Foreskin keratinocyte (primary cell): ENCODE measurements at places on chromosomes 11 and 22. TPM values are rescaled to one million over a fixed set of nuclear protein-coding genes. Genes with fewer than 3 reads are reported as not detected.

Gene LRRN4CL
- total RNA-seq: 0.39 and 0.41 TPM in 2 replicates

Gene BATF2
- 0.14 and 0.28 TPM in 2 replicates for total RNA-seq

Gene OR52A1
- not detected in 2 replicates for total RNA-seq

Gene PIWIL4
- 0.35 and 0.41 TPM in 2 replicates for total RNA-seq

Gene GGT1
- 4.1 and 10.1 TPM in 2 replicates for total RNA-seq

Gene PLAAT5
- not detected in 2 replicates for total RNA-seq

Gene EHBP1L1
- 26.3 and 26.6 TPM in 2 replicates for total RNA-seq

Gene OR52I1
- total RNA-seq: not detected in 2 replicates

Gene AGBL2
- 0.63 and 1.8 TPM in 2 replicates for total RNA-seq

Gene GPHA2
- total RNA-seq: not detected in 2 replicates

Gene BTBD18
- total RNA-seq: not detected in 2 replicates

Gene ACRV1
- not detected in 2 replicates for total RNA-seq

Gene ZNF215
- total RNA-seq: 6.8 and 7.5 TPM in 2 replicates

Gene GGTLC2
- not detected in 2 replicates for total RNA-seq

Gene TEX54
- not detected in 2 replicates for total RNA-seq

Gene SYT8
- total RNA-seq: 18.1 and 21.1 TPM in 2 replicates

Gene IFITM5
- total RNA-seq: not detected in 2 replicates

Gene OR4C16
- total RNA-seq: not detected in 2 replicates

Gene OPCML
- 0.04 TPM in 1 of 2 replicates, not detected in the other for total RNA-seq

Gene ELFN2
- total RNA-seq: 0.88 and 0.95 TPM in 2 replicates

Gene APLNR
- total RNA-seq: not detected in 2 replicates

Gene PKNOX2
- total RNA-seq: 0.04 and 0.10 TPM in 2 replicates

Gene TRIM29
- total RNA-seq: 177 and 190 TPM in 2 replicates

Gene MS4A4E
- not detected in 2 replicates for total RNA-seq

Gene APOA1
- total RNA-seq: not detected in 2 replicates

Gene API5
- 113 and 122 TPM in 2 replicates for total RNA-seq

Gene PPFIBP2
- 2.1 and 4.3 TPM in 2 replicates for total RNA-seq

Gene IL10RA
- 0.04 TPM in 1 of 2 replicates, not detected in the other for total RNA-seq

Gene CCDC86
- 28.4 and 42.4 TPM in 2 replicates for total RNA-seq

Gene SLC7A4
- 0.07 and 0.11 TPM in 2 replicates for total RNA-seq

Gene RASL10A
- total RNA-seq: not detected in 2 replicates

Gene TMEM80
- 12.1 and 19.7 TPM in 2 replicates for total RNA-seq

Gene CELSR1
- 19.2 and 24.9 TPM in 2 replicates for total RNA-seq

Gene MPZL3
- 9.8 and 11.5 TPM in 2 replicates for total RNA-seq

Gene MYBPC3
- total RNA-seq: not detected in 2 replicates

Gene CREB3L1
- 0.35 and 0.88 TPM in 2 replicates for total RNA-seq

Gene PDE2A
- total RNA-seq: 1.4 and 1.8 TPM in 2 replicates

Gene GRIK4
- total RNA-seq: not detected in 2 replicates

Gene OR52E8
- not detected in 2 replicates for total RNA-seq

Gene HNRNPUL2
- total RNA-seq: 31.6 and 40.9 TPM in 2 replicates

Gene POU2AF2
- total RNA-seq: not detected in 2 replicates

Gene CD3D
- not detected in 2 replicates for total RNA-seq

Gene KCNJ4
- 0.07 TPM in 1 of 2 replicates, not detected in the other for total RNA-seq

Gene MMP3
- 0.10 and 0.21 TPM in 2 replicates for total RNA-seq

Gene OR5B17
- total RNA-seq: not detected in 2 replicates

Gene TESMIN
- total RNA-seq: 5.0 and 6.3 TPM in 2 replicates

Gene GUCY1A2
- not detected in 2 replicates for total RNA-seq

Gene DGCR6
- 0.48 and 0.63 TPM in 2 replicates for total RNA-seq

Gene AP5B1
- total RNA-seq: 10.8 and 11.8 TPM in 2 replicates
